CD8-positive, alpha-beta T cell (primary cell): ENCODE measurements at places on chromosomes 6 and 20.

GRCh38 chr6:85983032-85983659, 340.5 kb upstream of the SYNCRIP start:
- no peak for DNase-seq

- DNase-seq = no peak
These were observed 25.5 kb downstream of the AMD1 start for GRCh38 chr6:110900028-110900598.

DNA sequence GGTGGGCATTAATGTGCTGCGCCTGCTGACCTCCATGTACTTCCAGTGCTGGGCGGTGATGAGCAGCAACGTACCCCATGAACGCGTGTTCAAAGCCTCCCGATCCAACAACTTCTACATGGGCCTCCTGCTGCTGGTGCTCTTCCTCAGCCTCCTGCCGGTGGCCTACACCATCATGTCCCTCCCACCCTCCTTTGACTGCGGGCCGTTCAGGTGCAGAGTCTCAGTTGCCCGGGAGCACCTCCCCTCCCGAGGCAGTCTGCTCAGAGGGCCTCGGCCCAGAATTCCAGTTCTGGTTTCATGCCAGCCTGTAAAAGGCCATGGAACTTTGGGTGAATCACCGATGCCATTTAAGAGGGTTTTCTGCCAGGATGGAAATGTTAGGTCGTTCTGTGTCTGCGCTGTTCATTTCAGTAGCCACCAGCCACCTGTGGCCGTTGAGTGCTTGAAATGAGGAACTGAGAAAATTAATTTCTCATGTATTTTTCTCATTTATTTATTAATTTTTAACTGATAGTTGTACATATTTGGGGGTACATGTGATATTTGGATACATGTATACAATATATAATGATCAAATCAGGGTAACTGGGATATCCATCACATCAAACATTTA, 35.2 kb upstream of the NOP56 start:
- no peak for DNase-seq

GRCh38 chr20:50356525-50356885, 153.7 kb upstream of the PTPN1 start:
- no peak for DNase-seq

GRCh38 chr20:63597651-63598478, 23.8 kb upstream of the HELZ2 start:
- no peak for DNase-seq

DNA sequence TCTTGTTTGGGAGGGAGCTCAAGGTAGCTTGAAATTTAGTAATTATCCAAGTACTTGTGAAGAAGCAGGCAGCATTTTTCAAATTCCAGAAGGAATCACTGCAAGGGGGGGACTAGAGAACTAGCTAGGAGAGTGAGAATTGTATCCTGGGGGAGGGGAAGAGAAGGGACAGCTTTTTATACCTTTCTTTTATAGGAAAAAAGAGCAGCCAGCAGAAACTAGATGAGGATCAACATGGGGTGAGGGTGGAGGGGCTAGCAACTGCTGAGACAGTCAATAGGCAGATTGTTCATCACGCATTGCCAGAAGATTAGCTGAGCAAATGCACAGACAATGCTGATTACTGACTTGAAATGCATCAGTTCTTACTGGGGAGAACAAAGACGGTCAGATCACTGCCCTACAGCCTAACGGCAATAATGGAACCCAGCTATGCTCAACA, 514.3 kb upstream of the CITED2 start:
- DNase-seq = no peak
